Hepatocyte (in vitro differentiated cells): ENCODE measurements at places on chromosomes 16 and 17.

GRCh38 chr16:70777973-70778406 is 23.0 kb downstream of the VAC14 start:
- DNase-seq = no peak
- no peak overlapping the region for H3K4me3 ChIP-seq
- no peaks in the 10 kb centered on the region for H3K36me3 ChIP-seq

- no peak overlapping the region for H3K27ac ChIP-seq
- no peaks in the 10 kb centered on the region for H3K4me1 ChIP-seq
- H3K36me3 ChIP-seq = no peaks in the 10 kb centered on the region
- H3K4me3 ChIP-seq = no peak overlapping the region
- DNase-seq = no peak
These were observed 21.3 kb downstream of the C16orf95 start for GRCh38 chr16:87295661-87296531.

DNA sequence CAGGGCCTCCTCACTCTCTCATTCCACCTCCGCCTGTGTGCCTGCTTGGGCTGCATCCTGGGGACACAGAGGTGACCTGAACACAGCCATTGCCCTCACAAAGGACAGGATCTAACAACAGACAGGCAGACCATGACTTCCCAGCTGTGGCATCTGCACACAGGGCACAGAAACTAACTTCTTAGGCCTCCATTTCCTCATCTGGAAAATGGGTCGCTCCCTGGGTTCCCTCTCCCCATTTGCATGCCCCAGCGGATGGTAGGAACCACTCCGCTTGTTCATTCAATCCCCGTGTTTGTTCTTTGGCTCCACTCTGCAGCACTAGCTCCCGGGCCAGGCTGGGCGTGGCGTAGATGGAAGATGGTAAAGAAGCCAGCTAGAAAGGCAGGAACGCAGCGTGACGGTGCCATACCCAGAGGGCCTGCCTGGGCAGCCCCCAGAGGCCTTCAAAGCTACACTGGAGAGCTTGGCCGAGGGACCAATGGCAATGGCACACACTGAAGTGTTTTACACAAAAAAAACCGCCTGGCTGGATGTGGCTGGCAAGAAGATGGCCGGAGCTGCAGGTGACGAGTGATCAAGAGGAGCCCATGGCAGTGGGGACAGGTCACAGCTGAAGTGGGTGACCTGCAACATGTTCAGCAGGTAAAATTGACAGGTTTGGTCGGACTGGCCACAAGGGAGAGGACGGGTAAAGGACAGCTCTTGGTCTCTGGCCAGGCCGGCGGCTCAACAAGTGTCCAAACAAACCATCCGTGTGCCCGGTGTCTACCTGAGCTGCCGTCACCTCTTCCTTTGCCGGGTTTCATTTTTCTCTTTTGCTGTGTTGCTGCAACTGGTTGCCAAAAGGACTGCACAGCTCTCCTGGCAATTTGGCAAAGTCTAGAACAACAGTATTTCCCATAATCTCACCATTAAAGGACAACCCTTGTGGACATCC is 66.9 kb downstream of the SOCS1 start:
- no peaks in the 10 kb centered on the region for H3K27me3 ChIP-seq
- no peak overlapping the region for H3K27ac ChIP-seq
- H3K4me1 ChIP-seq = no peaks in the 10 kb centered on the region
- no peaks in the 10 kb centered on the region for H3K36me3 ChIP-seq

DNA sequence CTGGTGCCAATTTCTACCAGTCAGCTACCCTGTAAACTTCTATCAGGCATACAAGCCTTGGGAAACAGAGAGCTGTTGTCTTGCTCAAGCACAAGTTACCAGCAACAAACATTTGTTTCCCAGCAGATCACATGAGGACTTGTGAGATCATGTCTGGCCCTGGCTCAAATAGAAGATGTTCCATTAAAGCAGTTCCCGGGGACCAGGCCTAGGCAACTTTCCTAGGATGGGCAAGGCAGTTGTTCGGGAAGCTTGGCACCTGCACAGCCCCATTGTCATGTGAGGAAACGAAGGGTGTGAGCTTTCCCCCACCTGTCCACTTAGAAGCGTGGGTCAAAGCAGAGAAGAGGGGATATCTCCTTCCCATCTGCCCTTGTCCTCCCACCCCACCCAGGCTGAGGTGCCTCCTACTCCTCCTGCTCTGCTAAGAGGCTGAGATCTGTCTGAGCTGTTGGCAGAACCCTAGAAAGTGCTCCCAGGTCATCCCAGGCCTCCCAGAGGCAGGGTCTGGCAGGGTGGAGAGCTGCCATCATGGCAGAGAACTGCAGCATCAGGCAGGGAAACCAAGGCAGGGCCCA is 11.2 kb upstream of the SLC47A2 start:
- no peaks in the 10 kb centered on the region for H3K27me3 ChIP-seq
- H3K36me3 ChIP-seq = no peaks in the 10 kb centered on the region
- no peak overlapping the region for H3K4me3 ChIP-seq
- H3K4me1 ChIP-seq = peaks cover 18% of the 10 kb centered on the region

GRCh38 chr16:86975445-86975844 is 341.7 kb downstream of the C16orf95 start:
- no peaks in the 10 kb centered on the region for H3K36me3 ChIP-seq
- no peak overlapping the region for H3K4me3 ChIP-seq
- H3K27ac ChIP-seq = no peak overlapping the region

GRCh38 chr16:9256196-9256595 is 164.8 kb downstream of the HAPSTR1 start:
- no peaks in the 10 kb centered on the region for H3K27me3 ChIP-seq
- DNase-seq = peak; percentile 46
- no peak overlapping the region for H3K4me3 ChIP-seq
- no peaks in the 10 kb centered on the region for H3K36me3 ChIP-seq

GRCh38 chr17:44280392-44280937 is 12.5 kb upstream of the SLC4A1 start:
- H3K27me3 ChIP-seq = no peaks in the 10 kb centered on the region
- no peak overlapping the region for H3K4me3 ChIP-seq
- H3K36me3 ChIP-seq = no peaks in the 10 kb centered on the region

GRCh38 chr17:42358434-42358833 is 29.8 kb downstream of the STAT3 start:
- H3K4me3 ChIP-seq = no peak overlapping the region
- no peak overlapping the region for H3K27ac ChIP-seq
- H3K27me3 ChIP-seq = no peaks in the 10 kb centered on the region
- peaks cover 12% of the 10 kb centered on the region for H3K4me1 ChIP-seq
- no peaks in the 10 kb centered on the region for H3K36me3 ChIP-seq

GRCh38 chr17:81285179-81285878 is 9.8 kb downstream of the SLC38A10 start:
- no peaks in the 10 kb centered on the region for H3K27me3 ChIP-seq
- DNase-seq = no peak
- no peaks in the 10 kb centered on the region for H3K4me1 ChIP-seq
- no peak overlapping the region for H3K4me3 ChIP-seq
- no peak overlapping the region for H3K27ac ChIP-seq
- no peaks in the 10 kb centered on the region for H3K36me3 ChIP-seq

DNA sequence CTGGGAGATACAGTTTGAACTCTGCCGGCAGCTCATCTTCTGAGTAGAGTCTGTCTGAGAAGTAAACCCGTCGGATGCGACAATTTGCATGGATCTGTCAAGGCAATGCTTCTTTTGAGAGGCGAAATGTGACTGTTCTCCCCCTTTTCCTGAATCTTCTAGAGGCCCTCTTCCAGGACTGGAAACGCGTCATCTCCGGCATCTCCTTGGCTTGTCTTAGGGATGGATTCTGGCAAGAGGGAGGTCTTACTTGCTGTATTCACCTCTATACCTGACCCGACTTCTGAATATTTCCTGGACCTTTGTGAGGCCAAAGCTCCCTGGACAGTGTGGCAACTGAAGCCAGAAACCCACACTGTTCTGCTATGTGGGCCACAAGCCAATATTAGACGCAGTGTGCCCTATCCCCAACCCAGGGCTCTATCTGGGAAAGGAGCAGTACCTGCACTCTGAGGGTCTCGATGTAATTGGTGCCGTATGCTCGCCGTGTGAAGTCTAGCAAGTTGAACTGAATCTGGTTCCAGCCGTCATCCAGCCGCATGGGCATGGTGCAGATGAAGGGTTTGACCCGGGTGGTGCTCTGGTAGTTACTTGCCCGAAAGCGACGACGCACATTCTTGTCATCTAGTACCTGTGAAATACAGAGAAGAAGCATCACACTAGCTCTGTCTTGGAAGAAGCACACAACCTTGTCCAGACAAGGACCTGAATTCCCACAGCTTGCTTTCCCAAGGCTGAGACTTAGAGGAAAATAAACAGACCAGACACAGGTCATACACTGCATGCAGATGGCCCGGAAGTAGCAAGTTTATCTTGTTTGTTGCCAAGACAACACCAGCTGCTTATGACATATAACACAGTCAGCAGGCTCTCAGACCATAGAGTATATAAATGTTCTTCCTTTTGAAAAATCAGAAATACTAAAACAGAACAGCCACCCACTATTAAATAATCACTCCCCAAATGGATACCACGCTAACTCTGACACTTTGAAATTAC is 14.1 kb downstream of the CFAP20 start:
- peaks cover 12% of the 10 kb centered on the region for H3K4me1 ChIP-seq
- no peaks in the 10 kb centered on the region for H3K27me3 ChIP-seq
- no peak overlapping the region for H3K27ac ChIP-seq
- DNase-seq = peak; percentile 58

- no peak overlapping the region for H3K4me3 ChIP-seq
- no peaks in the 10 kb centered on the region for H3K36me3 ChIP-seq
- no peak for DNase-seq
- no peaks in the 10 kb centered on the region for H3K27me3 ChIP-seq
These were observed 756.4 kb upstream of the EEF2KMT start for GRCh38 chr16:5854027-5854426.

DNA sequence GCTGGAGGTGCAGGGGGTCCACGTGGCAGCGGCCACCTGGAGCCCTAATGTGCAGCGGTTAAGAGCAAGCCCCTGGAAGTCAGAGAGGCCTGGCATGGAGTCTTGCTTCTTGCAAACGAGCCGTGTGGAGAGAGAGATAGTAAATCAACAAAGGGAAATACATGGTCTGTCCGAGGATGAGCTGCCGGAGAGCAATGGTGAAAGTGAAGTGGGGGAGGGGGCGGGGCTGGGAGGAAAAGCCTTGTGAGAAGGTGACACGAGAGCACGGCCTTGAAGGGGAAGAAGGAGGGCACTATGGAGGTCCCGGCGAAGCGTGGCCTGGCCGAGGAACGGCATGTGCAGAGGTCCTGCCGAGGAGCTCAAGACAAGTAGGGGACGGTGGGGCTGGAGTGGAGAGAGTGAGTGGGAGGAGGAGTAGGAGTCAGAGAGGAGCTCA is 6.0 kb upstream of the SERPINF1 start:
- H3K27me3 ChIP-seq = no peaks in the 10 kb centered on the region
- no peak for DNase-seq
- H3K4me3 ChIP-seq = no peak overlapping the region
- H3K27ac ChIP-seq = no peak overlapping the region
- no peaks in the 10 kb centered on the region for H3K36me3 ChIP-seq
- no peaks in the 10 kb centered on the region for H3K4me1 ChIP-seq

DNA sequence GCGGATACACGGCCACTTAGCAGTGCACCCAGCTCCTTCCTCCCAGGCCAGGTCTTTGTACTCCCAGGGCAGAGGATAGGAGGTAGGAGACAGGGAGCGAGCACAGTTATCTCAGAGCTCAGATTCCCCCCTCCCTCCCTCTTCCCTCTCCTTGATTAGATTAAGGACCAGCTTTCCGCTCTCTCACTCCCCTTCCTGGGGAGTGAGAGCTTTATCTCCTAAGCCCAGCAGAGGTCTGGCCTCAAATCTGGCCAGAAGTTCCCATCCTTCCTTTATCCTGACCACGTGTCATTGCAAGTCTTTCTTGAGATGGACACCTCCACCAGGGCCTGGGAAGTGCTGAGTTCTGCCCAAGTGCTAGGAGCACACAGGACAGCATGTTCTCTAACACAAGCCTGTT is 5.1 kb downstream of the ARL4D start:
- no peaks in the 10 kb centered on the region for H3K36me3 ChIP-seq
- H3K4me3 ChIP-seq = no peak overlapping the region
- DNase-seq = peak; percentile 55
- no peak overlapping the region for H3K27ac ChIP-seq
- peaks cover 8% of the 10 kb centered on the region for H3K4me1 ChIP-seq

DNA sequence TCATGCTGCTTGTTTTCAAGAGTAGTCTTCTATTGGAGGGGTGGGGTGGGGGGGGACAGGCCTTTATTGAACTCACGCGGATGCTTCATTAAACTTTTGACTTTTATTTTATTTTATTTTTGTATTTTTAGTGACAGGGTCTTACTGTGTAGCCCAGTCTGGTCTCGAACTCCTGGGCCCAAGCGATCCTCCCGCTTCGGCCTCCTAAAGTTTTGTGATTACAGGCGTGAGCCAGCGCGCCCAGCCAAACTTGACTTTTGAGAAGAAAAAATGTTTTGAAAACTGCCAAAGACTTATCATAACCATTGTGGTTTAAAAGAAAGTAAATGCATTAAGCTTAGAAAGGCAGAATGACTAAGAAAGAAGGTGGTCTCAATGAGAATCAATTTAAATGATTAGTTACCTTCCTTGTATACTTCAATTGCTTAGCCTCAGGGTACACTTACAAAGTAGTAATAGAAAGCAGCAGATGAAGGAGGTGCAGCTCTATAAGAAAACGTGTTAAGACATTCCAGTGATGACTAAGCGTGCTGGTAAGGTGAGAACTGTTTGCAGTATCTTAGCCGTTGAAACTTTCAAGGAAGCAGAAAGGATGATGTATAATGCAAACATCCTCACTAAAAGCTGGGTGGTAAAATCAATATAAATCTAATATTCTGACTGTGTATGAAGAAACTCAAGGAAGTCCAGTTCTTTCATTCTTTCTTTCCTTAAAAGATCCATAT is 1.2 kb downstream of the AP2B1 start:
- peak overlapping the region; percentile 99 for H3K27ac ChIP-seq
- DNase-seq = peak; percentile 73
- H3K36me3 ChIP-seq = no peaks in the 10 kb centered on the region

DNA sequence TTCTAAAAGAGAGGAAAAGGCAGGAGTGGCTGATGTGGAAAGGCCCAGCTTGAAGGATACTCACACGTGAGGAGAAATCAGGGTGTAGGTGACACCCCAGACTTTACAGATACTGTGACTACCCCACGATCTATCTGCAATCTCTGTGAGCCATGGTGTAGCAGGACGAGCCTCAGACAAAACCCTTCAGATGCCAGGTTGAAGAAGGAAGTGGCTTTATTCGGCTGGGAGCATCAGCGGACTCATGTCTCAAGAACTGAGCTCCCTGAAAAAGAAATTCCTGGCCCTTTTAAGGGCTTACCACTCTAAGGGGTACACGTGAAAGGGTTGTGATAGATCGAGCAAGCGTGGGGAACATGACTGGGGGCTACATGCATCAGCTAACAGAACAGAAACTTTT is 4.7 kb upstream of the SLC6A4 start:
- H3K4me3 ChIP-seq = no peak overlapping the region
- no peak for DNase-seq
- peaks cover 6% of the 10 kb centered on the region for H3K4me1 ChIP-seq
- H3K27ac ChIP-seq = no peak overlapping the region

- H3K4me1 ChIP-seq = peaks cover 19% of the 10 kb centered on the region
- no peak overlapping the region for H3K4me3 ChIP-seq
- H3K27me3 ChIP-seq = no peaks in the 10 kb centered on the region
- no peaks in the 10 kb centered on the region for H3K36me3 ChIP-seq
- peak overlapping the region; percentile 11 for H3K27ac ChIP-seq
These were observed 4.6 kb downstream of the ANKRD13B start for GRCh38 chr17:29597361-29598172.

- H3K27ac ChIP-seq = no peak overlapping the region
- H3K4me3 ChIP-seq = no peak overlapping the region
- H3K4me1 ChIP-seq = peaks cover 22% of the 10 kb centered on the region
- DNase-seq = no peak
- H3K27me3 ChIP-seq = no peaks in the 10 kb centered on the region
These were observed 42.7 kb downstream of the CMIP start for GRCh38 chr16:81487301-81487720.
